CD4-positive, alpha-beta T cell treated with Interleukin-1 beta for 1 hour (primary cell): ENCODE measurements at places on chromosomes 16 and 17.

DNA sequence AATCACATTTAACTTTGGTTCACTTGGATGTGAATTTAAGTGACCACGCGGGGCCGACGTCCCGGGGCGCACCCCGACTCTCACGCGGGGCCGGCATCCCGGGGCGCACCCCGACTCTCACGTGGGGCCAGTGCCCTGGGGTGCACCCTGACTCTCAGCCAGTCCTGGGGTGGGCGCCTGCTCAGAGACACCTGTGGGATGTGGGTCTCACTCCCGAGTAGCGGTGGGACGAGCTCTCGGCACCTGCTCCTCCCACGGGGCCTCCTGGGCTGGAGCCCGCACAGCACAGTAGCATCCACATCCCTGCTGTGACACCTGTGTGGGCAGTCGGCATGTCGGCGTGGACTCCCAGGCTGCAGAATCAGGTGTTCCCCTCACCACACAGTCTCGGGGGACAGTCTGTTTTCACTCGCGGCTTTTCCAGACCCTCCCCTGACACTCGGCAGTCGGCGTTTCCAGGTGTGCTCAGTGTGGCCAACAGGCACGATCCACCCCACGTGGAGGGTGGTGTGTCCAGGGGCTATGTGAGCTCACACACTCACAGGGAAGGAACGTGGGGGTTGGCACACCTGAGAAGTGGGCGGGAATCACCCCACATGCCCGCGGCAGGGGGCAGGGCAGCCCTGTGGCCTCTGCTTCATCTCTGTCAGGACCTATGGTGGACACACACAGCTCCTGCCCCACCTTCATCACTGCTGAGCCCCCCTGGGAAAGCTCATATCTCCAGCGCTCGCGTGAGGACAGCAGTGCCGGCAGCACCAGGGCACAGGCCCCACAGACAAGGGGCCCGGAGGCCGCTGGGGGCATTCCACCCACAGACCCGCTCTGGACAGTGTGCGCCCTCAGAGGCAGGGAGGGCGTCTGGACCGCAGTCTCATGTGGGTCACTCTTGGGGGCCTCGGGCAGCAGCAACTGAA lies 51.8 kb downstream of the LMF1 start:
- DNase-seq = no peak

DNA sequence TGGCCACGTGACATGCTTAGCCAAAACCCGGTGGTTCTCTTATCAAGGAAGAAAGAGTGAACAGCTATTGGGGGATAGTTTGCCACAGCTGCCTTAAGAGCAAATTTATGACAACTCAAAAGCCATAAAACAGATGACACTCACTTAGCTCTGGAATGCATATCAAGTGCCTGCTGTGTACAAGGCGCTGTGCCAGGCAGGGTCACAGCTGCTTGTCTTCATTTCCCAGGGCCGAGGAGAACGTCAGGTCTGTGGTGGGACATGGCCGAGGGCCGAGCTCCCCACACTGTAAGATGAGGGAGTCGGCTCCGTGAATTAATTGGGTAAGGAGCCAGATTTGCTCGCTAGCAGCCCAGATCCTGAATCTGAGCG lies 14.0 kb downstream of the EEF2K start:
- no peak for DNase-seq

DNA sequence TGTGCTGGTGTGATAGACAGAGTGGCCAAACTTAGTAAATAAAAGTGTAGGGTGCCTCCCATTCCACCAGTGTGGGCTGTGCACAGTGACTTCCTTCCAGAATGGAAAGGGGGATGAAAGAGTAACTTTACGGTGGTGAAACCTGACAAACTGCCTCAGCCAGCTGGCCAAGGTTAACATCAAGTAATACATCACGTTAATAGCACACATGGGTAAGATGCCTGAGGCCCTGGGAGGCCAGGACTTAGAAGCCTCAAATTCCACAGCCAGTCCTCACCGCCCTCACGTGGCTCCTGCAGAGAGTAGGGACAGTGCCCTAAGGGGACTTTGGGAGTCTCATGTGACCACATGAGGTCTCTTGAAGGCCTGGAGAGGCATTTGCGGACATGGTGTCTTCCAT lies 14.1 kb downstream of the RMI2 start:
- DNase-seq = no peak

DNA sequence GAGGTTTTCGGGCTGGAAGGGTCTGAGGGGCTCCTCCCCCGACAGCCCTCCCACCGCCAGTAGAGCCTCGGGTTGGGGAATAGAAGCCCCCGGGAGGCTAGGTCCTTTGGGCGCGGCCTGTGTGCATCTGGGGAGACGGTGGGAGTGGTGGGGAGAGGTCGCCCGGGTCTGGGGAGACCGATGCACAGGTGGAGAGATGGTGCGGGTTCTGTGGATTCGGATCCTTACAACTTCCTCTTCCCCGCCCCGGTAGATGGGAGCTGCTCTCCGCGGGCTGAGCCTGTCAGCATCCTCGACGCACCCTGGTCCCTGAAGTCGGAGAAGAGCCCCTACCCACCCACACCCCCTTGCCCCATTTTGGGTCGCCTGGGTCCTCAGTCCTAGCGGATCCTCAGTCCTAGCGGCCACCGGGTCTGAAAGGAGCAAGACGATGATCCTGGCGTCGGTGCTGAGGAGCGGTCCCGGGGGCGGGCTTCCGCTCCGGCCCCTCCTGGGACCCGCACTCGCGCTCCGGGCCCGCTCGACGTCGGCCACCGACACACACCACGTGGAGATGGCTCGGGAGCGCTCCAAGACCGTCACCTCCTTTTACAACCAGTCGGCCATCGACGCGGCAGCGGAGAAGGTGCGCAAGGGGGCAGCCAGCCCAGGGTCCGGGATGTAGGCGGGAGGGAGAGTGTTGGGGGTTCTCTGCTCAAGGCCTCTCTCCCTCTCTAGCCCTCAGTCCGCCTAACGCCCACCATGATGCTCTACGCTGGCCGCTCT lies 790 bp downstream of the BCKDK start:
- no peak for DNase-seq

DNA sequence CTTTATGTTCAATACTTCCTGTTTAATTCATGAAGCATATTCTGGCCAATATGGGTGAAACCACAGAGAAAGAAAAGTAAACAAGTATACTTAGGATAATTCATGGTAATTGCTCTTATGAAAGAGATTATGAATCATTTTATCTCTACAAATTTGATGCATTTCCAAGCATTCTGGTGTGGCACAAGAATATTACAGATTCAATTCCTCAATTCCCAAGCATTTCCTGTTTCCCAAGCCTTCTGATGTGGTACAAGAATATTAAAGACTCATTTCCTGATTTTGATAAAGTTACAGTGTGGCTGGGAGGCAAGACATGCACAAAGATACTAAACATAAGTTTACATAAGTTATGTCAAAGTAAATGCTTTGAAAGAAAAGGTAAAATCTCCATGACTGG lies 126.1 kb upstream of the NUDT7 start:
- no peak for DNase-seq

DNA sequence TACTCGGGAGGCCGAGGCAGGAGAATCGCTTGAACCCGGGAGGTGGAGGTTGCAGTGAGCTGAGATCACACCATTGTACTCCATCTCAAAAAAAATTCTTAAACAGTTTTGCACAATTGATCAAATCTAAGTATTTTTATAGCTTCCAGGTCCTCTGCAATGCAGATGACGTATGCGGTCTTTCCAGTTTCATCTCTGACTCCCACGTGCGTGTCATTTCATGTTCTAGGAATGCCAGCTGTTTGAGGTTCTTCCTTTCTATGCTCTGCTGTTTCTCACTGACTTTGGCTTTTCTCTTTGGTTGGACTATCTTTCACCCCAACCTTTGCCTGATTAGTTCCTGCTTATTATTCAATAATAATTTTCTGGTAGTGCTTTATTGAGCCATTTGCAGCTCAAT lies 16.2 kb downstream of the CHP2 start:
- DNase-seq = no peak

DNA sequence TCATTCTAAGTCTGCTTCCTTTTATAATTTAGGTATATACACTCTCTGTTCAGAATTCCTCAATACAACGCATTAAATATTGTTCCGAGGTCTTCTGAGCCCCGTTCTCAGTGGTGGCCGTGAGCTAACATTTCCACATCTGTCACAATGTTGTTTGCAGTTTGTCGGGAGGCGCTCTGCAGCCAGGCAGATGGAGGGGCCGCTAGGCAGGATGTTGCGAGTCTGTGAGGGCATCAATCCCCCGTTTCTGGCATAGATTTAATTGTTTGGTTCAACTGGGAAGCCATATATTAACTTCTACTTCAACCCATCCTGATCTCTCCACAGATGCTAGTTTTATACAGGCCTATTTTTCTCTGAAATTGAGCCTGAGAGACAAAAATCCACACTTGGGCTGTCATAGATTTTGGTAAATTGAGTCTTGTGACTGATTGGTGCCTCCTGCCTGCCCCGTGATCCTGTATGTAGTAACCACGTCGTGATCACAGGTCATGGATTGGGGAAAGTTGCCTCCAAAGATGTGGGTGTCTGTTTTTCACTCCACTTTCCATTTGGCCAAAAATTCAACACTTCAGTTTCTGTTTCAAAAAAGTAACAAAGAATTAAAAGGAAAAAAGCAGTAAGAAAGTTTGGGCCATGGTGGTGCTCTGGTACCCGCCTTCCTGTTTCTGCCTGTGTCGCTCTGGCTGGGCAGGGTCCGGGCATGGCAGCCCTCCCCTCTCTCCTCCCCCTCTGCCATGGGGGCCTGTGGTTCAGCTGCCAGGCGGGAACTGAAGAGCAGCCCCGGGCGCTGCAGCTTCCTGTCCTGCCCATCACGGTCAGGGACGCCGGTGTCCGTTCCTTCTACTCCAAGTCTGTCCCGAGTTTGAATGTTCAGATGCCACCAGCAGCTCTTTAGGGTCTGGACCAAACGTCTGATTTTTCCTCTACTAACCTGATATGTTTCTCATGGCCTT lies 41.5 kb downstream of the RPTOR start:
- DNase-seq = no peak

GRCh38 chr17:65154770-65155589 lies 17.8 kb downstream of the RGS9 start:
- DNase-seq = peak; percentile 3

- no peak for DNase-seq
Observed at GRCh38 chr17:41813699-41814124, 908 bp downstream of the FKBP10 start.

DNA sequence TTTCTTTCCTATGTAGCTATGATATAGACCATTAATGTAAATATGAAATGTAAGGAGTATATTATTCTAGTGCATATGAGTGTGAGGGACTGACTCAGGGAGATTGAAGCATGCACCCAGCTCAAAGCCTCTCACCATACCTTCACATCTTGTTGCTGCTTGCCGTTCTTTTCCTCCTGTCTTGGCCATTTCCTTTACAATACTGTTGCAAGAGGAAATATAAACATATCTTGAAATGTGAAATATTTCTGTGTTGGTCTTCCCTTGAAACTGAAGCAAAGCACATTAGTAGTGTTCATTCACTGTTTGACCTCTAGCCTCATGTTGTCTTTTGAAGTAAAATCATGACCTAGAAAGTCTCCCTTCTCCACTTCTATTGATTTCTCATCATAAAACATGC lies 46.6 kb downstream of the PHKB start:
- no peak for DNase-seq

GRCh38 chr16:88390735-88391134 lies 8.0 kb downstream of the ZNF469 start:
- no peak for DNase-seq

GRCh38 chr17:70320673-70321345 lies 151.5 kb downstream of the KCNJ2 start:
- DNase-seq = no peak

DNA sequence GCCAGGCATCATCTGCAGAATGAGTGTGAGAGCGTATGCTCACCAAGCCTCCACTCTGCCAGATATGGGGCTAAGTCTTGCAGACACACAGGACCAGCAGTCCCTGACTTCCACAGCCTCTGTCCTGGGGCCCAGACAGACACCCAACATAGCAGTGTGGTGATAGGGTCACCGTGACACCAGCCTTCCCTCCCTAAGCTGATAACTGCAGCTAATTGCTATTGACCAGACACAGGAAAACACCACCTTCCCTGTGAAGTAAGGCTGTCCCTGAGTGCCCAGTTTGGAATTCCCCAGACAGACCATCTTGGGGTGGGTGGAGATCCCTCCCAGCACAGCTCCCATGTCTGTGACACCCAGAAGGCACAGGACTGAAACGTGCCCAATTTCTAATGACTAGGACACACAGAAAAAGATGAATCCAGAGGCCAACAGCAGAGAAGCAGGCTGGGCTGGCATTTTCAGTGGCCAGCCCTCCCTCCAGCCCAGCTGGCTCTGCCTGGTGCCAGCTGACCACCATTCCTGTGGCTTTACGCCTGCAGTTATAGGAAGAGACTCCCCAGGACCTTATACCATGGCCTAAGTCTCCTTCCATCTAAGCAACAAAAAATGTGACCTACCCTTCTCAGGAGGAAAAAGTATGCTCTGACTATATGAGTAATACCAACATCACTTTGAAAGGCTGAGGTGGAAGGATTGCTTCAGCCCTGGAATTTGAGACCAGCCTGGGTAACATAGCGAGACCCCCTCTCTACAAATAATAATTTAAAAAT lies 30.3 kb downstream of the ATPAF2 start:
- DNase-seq = no peak

DNA sequence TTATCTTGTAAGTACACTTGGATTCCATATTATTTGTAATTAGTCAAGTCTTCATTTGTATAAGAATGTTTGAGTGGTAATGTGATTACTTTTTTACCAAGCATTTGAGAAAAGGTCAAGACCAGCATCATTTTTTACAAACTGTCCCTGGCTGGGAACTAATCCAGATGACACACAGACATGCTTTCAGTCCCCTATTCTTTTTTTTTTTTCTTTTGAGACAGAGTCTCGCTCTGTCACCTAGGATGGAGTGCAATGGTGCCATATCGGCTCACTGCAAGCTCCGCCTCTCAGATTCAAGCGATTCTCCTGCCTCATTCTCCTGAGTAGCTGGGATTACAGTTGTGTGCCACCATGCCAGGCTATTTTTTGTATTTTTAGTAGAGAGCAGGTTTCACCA lies 4.5 kb downstream of the DERL2 start:
- DNase-seq = no peak

GRCh38 chr16:30082545-30083090 lies 6.8 kb downstream of the PPP4C start:
- no peak for DNase-seq

- no peak for DNase-seq
Observed at GRCh38 chr17:7486181-7486580, 2.0 kb downstream of the POLR2A start.

DNA sequence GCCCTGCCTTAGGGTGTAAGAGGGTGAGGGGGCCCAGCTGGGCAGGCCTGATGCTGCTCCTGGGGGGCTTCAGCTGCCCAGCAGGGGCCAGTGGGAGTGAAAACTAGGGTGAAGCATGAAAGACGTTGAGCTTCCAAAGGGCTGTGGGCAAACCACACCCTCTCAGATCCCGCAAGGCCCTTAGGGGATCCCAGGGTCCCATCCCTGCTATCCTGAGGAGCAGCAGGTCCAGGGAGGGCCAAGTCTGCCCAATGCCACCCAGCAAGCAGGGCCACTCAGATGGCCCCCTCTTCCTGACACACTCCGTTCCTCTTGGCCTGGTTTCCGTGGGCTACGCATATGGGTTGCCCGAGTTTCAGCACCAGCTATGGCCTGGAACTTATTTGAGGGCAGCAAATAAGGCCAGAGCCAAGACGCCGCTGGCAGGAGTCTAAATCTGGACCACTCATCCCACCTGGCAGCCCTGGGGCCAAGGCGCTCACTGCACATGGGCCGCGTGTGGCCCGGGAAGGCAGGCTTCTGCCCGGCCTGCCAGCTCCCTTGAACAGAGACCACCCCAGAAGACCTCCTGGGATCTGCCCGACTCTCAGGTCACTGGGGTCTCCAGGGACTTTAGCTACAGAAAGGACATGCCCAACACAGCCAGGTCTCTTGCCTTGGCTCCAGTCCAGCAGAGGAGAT lies 4.2 kb downstream of the ATP2A3 start:
- DNase-seq = no peak

GRCh38 chr16:12829096-12829888 lies 25.6 kb upstream of the CPPED1 start:
- DNase-seq = no peak
